ENCODE measurements at places on chromosomes 5 and 9. TPM values are rescaled to one million over a fixed set of nuclear protein-coding genes. Genes with fewer than 3 reads are reported as not detected.

Gene IFNA2
- total RNA-seq = not detected

Gene IZUMO3
- not detected for total RNA-seq

Gene KLHL3
- 6.2 TPM for total RNA-seq

Gene TLX3
- not detected for total RNA-seq

Gene C9
- total RNA-seq = not detected

Gene LCN15
- total RNA-seq = not detected

Gene CD274
- 0.15 TPM for total RNA-seq

Gene TMC1
- total RNA-seq = not detected

Gene CD74
- total RNA-seq = 1,759 TPM

Gene BHMT
- not detected for total RNA-seq

Gene F2R
- total RNA-seq = 0.08 TPM

Gene TMEM215
- total RNA-seq = not detected

Gene SPINK1
- not detected for total RNA-seq

Gene IL33
- not detected for total RNA-seq

Gene HTR4
- not detected for total RNA-seq

Gene SHB
- total RNA-seq = 0.55 TPM
